ENCODE measurements at places on chromosomes 7 and 10.

GRCh38 chr7:100464210-100464660 lies at the start of gene SPACDR:
Gene SPACDR (minus strand): TSS chr7:100464260. CDS start chr7:100464025, 235 bp downstream.
- no peak for DNase-seq

GRCh38 chr7:121341933-121342332 lies 13.1 kb downstream of the WNT16 start:
- DNase-seq, result no peak

GRCh38 chr10:132606536-132607316 lies 69.1 kb downstream of the INPP5A start:
- DNase-seq, result no peak

GRCh38 chr7:76069238-76069638 lies 21.3 kb downstream of the MDH2 start:
- no peak for DNase-seq

- no peak for DNase-seq
Measured at GRCh38 chr7:48255046-48255445, 83.8 kb downstream of the ABCA13 start.

DNA sequence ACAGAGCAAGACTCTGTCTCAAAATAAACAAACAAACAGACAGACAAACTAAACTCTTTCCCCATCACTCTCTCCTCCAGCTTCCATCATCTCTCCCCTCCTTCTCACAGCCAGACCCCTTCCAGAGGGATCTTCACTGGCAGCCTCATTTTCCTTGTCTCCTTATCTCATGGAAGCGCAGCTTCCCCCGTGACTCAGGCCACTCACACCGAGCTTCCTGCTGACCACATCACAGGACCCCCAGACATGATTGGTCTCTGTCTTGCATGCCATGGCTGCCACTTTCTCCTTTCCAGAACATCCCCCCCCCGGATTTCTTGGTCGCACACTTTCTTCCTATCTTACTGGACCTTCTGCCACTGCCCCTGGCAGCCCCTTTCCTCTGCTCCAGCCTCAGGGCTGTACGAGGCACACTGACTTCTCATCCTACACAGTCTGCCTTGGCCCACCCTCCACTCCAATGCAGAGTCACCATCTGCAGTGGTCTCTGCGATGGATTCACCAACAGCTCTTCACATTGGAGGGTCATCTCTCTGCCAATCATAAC lies 4.9 kb upstream of the INSIG1 start:
- no peak for DNase-seq

DNA sequence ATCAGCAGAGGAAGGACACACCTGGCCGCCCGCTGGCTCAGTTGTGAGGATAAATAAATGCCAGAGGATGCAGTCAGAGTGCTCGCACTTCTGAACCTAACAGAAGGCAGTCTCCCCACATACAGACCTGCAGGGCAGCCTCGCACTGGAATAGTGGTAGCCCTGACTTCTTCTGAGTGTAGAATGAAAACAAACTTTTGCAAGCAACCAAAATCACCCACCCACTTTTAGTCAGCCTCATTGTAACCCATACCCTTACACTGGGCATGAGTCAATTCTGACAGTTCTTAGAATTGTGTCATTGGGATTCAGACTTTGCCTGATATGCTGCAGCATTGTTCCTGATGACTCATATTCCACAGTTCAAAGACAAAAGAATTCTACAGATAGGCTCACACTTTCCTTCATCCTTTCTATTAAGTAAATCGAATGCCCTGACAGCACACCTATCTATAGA lies 167.0 kb upstream of the CDK1 start:
- no peak for DNase-seq

GRCh38 chr7:136947347-136947746 lies 78.9 kb downstream of the CHRM2 start:
- no peak for DNase-seq

GRCh38 chr7:13041368-13041988 lies 354.0 kb downstream of the ARL4A start:
- DNase-seq, result no peak

DNA sequence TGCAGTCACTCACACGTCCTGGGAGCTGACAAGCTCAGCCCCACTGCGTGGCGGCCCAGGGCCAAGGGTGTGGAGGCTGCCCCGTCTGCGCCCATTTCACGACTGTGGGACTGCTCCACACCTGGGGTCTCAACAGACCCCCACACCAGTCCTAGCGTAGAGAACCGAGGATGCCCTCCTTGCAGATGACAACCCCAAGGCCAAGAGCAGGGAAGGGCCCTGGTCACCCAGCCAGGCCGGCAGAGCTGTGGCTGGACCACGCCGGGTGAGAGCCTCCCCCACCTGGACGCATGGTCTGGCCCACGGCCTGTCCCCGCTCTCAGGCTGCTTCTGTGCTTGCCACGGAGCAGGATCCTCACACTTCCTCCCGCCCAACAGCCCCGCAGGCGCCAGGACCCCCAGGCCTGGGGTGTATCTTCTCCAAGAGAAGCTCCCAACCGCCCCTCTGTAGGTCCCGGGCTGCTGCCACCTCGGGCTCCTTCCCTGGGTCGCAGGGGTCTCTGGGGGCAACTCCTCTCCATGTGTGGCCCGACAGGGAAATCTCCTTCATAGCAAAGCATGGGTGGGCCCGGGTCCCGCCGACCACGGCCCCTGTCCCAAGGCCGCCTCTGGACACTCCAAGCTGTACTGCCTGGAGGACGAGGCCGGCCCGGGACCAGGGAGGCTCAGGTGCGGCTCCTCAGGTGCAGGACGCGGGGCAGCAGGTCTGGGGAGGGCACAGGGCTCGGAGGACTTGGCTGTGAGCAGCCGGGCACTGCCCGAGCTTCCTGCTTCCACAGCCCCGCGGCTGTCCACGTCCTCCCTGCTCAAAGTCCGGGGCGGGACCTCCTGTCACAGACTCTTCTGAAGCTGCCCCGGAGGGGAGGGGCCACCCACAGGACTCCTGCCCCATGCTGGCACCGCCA lies 88.8 kb downstream of the FOXL3 start:
- DNase-seq, result peak; percentile 54

DNA sequence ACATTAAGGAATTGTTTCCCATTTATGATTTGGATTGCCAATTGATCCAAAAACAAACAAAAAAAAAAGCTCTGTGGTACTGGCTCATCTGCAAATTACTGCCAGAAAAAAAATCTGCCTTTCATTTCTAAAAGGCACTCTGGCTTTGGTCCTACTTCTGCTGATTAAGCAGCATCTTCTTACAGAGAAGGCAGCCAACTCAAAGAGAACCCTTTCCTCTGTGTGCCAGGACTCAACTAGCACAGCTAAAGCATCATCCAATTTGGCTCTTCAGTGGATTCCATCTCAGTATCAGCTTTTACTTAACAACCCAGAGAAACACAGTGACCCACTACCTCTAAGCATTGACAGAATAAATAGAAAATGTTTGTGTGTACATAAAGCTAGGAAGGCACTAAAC lies 80.6 kb downstream of the GSAP start:
- no peak for DNase-seq

DNA sequence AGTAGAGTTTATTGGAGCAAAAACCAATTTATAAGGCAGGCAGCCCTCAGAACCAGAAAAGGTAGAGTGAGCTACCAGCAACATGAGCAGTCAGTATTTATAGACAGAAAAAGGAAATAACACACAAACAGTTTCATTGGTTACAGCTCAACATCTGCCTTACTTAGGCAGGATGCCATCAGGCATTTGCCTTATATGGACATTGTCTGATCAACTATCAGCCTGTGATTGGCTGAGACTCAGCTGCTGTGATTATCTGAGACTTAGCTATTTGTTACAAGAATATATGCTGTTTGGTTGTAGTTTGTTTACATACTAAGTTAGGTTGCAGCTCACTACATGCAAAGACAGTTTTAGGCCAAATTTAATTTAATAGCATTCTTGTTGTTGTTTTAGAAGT lies 60.4 kb upstream of the CDK1 start:
- DNase-seq, result no peak

DNA sequence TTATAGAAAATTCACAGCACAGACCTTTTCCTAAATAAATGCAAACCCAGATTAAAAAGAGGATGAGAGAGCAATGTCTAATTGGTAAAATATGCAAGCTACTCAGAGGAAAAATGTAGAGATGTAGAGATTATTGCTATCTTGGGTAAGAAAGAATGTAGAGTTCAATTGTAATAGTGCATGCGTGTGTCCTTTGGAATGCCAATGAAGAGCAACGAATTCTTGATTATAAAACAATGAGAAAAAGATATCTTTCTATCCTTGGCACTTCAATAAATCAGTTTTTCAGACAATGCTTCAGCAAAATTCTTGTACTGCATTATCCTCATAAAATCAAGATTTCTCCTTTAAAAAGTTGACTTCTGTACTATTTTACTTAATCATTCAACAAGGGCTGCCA lies 50.9 kb downstream of the SEMA3D start:
- no peak for DNase-seq

Measured in activated naive CD4-positive, alpha-beta T cell treated with anti-CD3 and anti-CD28 coated beads, Interleukin-2, amount 50 U/mL, for 72 hours (primary cell).